ENCODE measurements at places on chromosomes 16 and 17. TPM values are rescaled to one million over a fixed set of nuclear protein-coding genes. Genes with fewer than 3 reads are reported as not detected.

The PDPK1 gene
- total RNA-seq: 24.9 TPM

DNA sequence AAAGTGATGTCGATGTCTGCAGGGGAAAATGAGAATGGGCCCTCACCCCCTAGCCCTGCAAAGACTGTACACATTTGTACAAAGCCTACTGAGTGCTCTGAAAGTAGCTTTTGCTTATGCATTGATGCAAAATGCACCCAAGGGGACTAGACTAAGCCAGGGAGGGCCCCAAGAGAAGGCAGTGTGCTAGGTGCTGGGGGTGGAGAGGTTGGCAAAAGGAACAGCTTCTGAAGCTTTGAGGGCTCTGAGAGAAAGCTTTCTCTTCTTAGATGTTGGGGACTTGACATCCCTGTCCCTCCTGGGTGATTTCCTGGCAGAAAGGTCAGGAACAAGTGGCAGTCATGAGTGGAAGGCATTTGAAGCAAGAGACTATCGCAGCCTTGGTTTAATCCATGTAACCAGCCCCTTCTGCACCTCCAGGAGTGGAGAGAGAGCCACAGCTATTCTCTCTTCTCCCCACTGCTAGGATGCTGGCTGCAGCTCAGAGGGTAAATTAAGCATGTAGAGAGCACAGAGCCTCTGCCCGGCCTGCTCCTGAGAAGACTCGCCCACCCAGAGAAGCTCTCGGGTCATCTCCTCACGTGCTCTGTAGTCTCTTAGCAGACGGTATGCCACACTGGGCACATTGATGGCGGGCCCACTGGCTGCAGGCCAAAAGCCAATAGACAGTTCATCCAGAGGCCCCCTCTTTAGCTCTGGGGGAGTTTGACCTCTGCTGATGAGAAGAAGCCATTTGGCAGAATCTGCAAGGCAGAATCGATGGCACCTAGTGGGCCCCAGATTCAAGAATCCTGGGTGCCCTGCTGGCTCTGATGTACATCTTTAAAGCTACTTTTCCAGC lies 221.4 kb downstream of the MSI2 start:
- peak overlapping the region; percentile 21 for H3K4me3 ChIP-seq
- H3K27ac ChIP-seq: peak overlapping the region; percentile 97
- H3K27me3 ChIP-seq: no peaks in the 10 kb centered on the region
- DNase-seq: peak; percentile 96
- peaks cover 9% of the 10 kb centered on the region for H3K36me3 ChIP-seq

GRCh38 chr16:64276646-64277045 lies 845.2 kb downstream of the CDH11 start:
- DNase-seq: no peak
- no peaks in the 10 kb centered on the region for H3K36me3 ChIP-seq
- H3K27me3 ChIP-seq: no peaks in the 10 kb centered on the region
- peak overlapping the region; percentile 74 for H3K27ac ChIP-seq

- no peak overlapping the region for H3K27ac ChIP-seq
- H3K4me3 ChIP-seq: no peak overlapping the region
- no peaks in the 10 kb centered on the region for H3K36me3 ChIP-seq
- 0 out of 2 replicates have a peak, but pooled peaks cover 2% of the 10 kb centered on the region for H3K27me3 ChIP-seq
- H3K4me1 ChIP-seq: no peaks in the 10 kb centered on the region
- DNase-seq: peak; percentile 72
These were observed 176.2 kb upstream of the FAM20A start for GRCh38 chr17:68777243-68777855.

DNA sequence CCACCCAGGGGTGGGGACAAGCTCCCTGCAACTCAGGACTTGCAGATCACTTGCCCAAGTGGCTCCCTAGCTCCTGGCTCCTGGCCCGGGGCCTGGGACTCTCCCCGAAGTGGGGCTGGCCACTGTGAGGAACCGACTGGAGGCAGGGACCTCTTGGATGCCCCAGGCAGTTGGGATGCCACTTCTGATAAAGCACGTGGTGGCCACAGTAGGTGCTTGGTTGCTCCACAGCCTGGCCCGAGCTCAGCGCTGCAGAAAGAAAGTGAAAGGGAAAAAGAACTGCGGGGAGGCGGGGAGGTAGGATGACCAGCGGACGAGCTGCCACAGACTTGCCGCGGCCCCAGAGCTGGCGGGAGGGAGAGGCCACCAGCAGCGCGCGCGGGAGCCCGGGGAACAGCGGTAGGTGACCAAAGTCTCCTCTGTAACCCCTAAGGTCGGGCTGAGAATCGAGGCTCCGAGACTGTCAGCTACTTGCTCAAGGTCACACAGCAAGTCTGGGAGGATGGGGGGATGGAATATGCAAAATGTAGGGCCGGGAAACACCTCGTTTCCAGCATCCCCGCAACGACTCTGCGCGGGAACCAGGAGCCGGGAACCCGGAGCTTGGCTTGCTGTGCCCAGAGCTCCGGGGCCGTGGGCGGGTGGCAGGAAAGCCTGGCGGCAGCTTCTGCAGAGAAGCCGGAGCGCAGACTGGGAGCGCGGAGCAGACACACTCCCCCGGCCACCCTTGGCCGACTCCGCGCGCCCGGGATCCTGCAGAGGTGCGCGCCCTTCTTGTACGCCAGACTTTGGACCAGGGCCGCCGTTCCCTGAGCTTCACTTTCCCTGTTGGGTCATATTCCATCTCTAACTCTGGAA lies 1.9 kb downstream of the CIITA start:
- no peaks in the 10 kb centered on the region for H3K27me3 ChIP-seq
- peaks cover 24% of the 10 kb centered on the region for H3K36me3 ChIP-seq
- peak overlapping the region; percentile 79 for H3K4me3 ChIP-seq
- peak; percentile 73 for DNase-seq
- H3K27ac ChIP-seq: peak overlapping the region; percentile 96
- H3K4me1 ChIP-seq: peaks cover 62% of the 10 kb centered on the region

DNA sequence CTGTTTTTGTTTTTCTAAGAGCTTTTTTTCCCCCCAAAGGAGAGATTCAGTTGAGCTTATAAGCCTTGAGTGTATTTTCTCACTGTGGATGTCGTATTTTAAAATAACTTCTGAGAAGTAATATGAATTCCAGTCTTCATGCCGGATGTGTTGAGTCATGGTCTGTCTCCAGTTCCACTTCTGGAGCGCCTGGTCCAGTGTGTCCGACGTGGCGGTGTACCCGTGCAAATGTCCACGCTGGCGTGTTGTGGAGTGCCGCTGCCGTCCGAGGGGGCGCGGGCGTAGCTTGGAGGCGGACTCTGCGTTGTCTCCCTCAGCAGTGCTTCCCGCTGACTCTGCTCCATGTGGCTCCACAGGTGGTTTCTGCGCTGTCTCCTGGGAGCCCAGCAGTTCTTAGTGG lies 60.9 kb upstream of the ZNF750 start:
- H3K27me3 ChIP-seq: no peaks in the 10 kb centered on the region
- no peaks in the 10 kb centered on the region for H3K4me1 ChIP-seq

Data from Karpas-422 (cell line).